ENCODE measurements at places on chromosomes 3 and 15.
A peak's percentile ranks its signal among the peaks of the same experiment; 100 is the strongest.

GRCh38 chr15:55907797-55908196, 85.6 kb downstream of the NEDD4 start:
- DNase-seq = no peak

GRCh38 chr15:50624616-50625168, 61.9 kb downstream of the TRPM7 start:
- no peak for DNase-seq

DNA sequence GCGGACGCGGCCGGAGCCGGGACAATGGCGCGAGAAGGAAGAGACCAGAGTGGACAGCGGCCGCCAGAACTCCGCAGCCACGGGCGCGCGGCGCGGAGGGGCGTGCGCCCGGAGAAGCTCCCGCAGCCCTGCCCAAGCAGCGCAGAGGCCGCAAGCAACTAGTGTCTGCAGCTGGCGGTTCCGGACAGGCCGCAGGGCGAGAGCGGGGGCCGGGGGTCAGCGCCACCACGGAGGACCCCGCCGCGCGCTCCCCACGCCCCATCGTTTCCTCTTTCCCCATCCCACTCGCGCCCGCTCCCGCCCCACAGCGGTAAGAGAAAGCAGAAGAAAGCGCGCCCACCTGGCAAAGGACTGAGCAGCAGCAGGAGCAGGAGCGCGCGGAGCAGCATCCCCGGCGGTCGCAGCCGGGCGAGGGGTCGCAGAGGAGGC, 440 bp downstream of the PRTG start:
- DNase-seq = no peak

DNA sequence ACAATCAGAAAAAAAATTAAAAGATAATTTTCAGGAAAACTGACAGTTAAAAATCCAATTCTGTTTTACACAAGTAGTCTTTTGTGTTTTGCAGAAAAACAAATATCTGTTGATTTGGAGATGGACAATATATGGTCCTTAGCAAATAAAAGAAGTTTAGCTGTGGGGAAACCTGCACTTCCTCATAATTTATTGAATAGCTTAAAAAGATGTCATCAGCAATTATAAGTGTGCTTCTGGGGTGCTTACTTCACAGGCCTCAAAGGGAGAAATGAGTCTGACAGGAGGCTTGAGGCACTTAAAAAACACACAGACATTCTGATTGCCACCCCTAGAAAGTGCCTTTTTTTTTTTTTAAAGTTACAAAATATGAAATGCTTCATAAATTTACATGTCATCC, 31.6 kb upstream of the CERS3 start:
- DNase-seq = no peak

GRCh38 chr15:100726421-100727190, 124.2 kb downstream of the ASB7 start:
- DNase-seq = no peak

- DNase-seq = no peak
Measured at GRCh38 chr3:193829781-193830180, 236.8 kb downstream of the OPA1 start.

GRCh38 chr3:19264424-19264823, 116.1 kb downstream of the KCNH8 start:
- no peak for DNase-seq

GRCh38 chr3:143124601-143125520, 5.3 kb downstream of the CHST2 start:
- no peak for DNase-seq

DNA sequence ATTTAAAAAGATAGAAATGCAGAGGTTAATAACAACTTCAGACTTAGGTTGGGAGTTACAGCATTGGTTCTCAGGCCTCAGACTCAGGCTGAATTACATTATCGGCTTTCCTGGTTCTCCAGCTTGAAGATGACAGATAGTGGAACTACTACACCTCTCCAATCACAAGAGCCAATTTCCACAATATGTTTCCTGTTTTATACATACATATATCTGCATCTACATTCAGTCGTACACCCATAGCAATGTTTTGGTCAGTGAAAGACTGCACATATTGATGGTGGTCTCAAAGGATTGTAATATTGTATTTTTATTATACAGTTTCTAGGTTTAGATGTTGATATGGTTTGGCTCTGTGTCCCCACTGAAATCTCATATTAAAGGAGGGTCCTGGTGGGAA, 35.4 kb downstream of the AADACL2 start:
- DNase-seq = no peak

GRCh38 chr15:20353966-20354883, 187.4 kb downstream of the GOLGA6L6 start:
- DNase-seq = no peak

DNA sequence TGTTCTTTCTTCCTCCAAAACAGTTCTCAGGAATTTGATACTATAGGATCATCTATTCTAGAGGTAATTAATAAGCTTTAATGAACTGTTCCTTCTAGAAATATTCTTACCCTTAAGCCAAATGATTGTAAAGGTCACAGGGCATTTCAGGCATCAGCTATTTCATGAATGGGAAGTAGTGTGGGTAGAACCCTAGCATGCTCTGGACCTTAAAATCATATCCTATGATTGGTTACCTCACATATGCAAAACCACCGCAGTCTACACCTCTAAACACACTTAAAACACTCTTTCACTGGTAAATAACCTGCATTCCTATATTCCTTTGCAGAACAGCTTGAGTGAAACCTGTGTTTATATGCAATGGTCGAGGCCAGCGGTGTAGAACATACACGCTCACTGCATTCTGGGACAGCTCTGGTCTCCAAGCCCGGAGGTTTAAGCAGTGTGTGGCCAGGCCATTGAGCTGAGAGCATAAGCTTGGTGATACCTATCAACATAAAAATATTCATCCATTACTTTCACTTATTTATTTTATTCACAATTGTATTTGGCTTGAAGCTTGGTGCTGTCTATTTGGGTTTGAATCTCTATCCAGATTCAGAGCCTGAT, 87.7 kb upstream of the RASGRP1 start:
- peak; percentile 38 for DNase-seq

DNA sequence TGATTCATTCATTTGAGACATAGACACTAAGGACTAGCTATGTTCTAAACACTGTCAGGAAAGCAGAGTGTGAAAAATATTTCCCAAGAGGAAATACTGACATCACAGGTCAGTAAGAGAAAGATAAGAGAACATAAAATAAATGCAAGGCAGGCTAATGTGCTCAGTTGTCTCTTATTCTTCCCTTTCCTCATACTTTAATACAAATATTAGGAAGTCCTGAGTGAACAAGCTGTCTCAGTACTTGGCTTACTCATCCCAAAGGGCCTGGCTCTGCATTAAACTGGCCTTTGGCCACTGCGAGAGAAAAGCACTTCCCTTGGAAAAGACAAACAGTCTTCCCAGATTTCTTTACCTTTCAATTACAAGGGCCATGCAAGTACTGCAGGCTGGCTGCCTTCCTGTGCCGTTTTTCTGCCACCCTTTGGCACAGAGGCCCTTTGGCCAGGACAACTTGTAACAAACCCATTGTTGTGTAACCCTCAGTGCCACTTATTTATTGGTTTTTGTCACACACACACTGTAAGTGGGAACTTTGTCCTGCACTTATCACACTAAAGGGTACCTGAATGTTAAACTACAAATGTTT, 31.7 kb downstream of the EDC3 start:
- DNase-seq = no peak

DNA sequence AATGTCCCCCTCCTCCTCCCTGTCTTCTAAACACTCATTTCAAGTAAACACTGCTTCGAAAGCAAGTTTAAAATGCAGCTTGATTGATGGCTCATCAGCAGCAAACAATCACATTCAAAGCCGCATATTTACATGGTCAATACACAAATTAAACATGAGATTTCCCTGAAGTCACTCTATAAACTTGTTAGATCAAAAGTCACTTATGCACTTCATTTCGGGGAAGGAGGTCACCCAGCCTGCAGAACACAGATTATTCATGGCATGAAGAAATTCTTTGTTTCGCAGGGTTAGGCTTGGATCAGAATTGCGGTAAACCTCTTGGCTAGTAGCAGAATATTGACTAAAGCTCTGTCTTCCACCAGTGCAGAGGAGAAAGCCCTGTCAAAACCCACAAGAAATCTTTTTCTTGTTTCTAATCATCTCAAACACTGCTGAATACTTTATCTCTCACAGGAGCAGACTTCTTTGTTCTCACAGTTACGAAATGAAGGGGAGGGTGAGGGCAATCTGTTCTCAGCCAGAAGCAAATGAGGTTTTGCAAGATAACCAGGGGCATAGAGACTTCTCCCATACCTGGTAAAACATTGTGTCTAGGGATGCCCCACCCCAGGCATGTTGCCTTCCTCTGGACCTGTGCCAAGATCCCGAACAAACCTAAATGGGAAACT, 133.3 kb upstream of the CHL1 start:
- DNase-seq = no peak

DNA sequence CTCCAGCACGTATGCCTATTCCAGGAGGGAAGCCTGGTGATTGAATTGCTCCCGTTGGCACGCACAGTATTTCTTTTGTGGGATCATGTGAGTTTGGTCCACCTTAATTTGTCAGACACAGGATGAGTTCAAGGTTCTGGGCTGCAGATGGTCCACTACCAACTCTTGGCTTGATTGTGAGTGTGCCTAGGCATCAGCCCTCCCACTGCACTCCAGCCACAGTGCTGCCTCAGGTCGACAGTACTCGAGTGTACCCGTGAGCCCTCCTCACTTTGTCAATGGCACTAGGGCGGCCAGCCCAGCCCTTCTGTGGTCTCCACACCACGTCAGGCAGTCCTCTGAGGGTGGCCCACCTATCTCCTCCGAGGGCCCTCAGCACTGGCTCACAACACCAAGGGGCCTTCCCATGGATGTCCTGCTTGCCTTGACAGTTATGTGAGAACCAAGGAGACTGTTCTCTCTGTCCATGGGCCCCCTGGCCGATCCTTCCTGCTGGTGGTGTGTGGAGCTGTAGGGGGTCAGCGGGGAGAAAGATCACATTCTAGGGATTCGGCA, 30.2 kb downstream of the CHRD start:
- no peak for DNase-seq

DNA sequence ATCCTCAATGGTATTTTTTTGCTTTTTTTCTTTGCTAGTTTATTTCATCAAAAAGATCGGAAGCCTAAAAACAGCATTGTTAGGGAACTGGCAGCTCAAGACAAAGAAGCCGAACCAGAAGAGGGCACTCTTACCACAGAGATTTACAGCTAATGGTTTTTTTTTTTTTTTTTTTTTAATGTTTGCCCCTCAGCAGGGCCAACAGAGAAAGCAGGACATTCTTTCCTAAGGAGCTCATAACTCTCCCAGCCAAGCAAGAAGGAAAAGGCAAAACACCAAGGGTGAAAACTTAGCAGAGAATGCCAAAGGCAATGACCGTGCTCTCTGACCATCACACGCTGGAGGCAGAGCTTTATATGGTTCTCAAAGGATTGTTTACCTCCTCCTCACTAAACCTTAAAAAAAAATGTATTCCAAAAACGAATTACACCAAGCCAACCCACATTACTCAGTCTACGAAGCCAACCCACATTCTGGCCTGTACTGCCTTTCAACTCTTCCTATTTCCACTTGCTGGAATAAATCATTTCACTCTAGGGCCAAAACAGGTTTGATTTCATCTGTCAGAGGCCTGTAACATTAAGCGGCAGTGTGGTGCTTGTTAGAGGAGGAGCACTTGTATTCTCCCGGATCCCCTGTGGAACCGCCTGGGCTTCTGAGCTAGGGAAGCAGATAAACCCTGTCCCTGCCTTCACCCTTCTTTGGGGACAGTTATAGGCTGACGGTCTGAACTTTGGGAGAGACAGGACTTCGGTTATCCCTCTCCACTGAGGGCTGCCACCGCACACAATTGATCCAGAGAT, 35.6 kb upstream of the GYG1 start:
- peak; percentile 70 for DNase-seq

- no peak for DNase-seq
Measured at GRCh38 chr15:55829826-55830225, 86.9 kb upstream of the PRTG start.

GRCh38 chr3:16741890-16742289, 136.7 kb upstream of the DAZL start:
- no peak for DNase-seq

Measured in OCI-LY7 (cell line).